ENCODE measurements at places on chromosomes 3 and 15.

DNA sequence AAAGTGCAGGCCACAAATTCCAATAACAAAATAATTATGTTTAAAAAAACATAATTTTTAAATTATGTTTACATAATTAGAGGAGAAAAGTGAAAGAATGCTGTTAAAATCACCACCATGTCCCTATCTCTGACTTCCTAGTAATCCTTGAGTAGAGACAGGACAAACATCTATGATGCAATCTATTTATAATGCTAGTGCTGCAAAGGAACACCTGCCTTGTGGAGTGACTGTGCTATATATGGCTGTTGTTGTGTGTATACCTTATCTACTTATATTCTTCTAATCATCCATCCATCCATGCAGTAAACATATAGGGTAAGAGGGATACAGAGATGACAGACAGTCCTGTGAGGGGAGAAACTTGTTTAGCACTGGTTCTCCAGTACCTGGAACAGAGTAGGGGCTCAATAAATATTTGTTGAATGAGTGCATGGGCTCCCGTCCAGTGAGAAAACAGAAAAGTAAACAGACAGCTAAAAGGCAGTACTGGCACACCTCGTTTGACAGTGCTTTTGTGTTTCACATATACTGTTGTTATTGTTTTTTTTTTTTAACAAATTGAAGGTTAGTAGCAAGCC is 229.3 kb upstream of the UBE2E1 start:
- DNase-seq, result no peak

- DNase-seq, result peak; percentile 67
Observed at GRCh38 chr3:15858547-15859506, 61.0 kb upstream of the ANKRD28 start.

- DNase-seq, result no peak
Observed at GRCh38 chr15:62969442-62970089, 73.0 kb upstream of the TPM1 start.

DNA sequence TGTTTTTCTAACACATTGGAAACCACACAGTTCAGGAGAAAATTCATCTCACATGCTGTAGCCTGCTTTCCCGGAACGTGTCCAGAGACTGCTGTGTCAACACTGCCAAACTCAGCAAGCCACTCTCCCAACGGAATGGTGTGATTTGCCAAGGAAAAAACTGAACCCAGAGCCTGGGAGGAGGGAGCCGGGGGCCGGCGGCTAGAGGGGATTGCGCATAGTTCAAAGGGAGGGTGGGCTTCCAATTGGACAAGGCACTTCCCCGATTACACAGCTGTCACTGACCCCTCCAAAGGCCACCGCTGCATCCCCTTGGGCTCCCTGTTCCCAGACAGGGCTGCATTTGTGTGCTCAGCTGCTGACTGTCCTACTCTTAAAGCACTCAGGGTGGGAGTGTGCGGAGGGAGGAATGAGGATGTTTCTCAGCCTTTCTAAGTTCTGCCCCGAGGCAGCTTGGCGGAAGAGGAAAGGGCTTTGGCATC is 256.2 kb downstream of the ZNF621 start:
- no peak for DNase-seq

GRCh38 chr15:73924171-73924921 is 1.9 kb upstream of the LOXL1 start:
- DNase-seq, result peak; percentile 62

- DNase-seq, result no peak
Observed at GRCh38 chr3:72782521-72782920, 65.7 kb downstream of the SHQ1 start.

- no peak for DNase-seq
Observed at GRCh38 chr3:126451511-126451910, 24.2 kb downstream of the ZXDC start.

DNA sequence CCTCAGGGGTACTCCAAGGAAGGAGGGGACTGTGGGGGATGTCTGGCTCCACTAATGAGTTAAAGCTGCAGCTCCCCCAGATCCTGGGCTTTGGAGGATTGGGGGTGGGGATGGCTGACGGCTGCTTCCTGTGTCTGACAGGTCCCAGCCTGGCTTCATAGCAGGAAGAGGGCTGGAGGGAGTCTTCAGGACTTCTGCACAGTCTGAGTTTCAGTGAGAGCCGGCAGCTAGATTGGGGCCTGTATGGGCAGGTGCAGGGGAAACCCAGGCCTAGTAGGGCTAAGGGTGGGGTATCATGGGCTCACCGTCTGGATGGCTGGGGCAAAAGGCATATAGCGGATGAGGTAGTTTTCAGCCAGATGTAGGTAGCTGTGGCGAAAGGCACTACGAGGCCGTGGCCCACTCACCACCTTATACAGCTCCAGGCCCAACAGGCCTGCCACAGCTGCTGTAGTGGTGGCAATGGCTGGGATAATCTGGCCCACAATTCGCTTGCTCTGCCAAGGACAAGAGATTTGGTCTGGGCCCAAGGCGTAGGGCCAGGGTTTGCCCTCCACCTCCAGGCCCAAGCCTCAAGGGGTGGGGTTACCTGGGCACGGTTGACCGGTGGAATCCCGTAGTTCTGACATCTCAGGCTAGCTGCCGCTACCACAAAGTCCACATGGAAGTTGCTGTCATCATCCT is 4.5 kb downstream of the INKA1 start:
- no peak for DNase-seq

DNA sequence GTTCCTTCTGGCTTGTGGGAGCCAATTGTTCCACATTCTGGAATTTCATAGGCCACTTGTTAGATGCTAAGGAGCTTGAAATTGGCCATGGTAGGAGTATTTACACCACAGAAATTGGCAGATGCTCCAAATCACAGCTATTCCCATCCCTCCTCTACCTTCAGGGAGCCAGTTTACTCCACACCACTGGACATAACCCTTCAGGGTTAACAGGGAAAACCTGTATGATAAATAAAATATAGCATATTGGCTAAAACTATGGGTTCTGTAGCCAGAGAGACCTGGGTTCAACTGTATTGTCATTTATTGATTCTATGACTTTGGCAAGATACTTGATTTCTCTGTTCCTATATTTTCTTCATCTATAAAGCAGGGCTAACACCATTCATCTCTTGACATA is 384.2 kb upstream of the PROK2 start:
- no peak for DNase-seq

- no peak for DNase-seq
Observed at GRCh38 chr15:87871731-87872320, 384.7 kb downstream of the NTRK3 start.

DNA sequence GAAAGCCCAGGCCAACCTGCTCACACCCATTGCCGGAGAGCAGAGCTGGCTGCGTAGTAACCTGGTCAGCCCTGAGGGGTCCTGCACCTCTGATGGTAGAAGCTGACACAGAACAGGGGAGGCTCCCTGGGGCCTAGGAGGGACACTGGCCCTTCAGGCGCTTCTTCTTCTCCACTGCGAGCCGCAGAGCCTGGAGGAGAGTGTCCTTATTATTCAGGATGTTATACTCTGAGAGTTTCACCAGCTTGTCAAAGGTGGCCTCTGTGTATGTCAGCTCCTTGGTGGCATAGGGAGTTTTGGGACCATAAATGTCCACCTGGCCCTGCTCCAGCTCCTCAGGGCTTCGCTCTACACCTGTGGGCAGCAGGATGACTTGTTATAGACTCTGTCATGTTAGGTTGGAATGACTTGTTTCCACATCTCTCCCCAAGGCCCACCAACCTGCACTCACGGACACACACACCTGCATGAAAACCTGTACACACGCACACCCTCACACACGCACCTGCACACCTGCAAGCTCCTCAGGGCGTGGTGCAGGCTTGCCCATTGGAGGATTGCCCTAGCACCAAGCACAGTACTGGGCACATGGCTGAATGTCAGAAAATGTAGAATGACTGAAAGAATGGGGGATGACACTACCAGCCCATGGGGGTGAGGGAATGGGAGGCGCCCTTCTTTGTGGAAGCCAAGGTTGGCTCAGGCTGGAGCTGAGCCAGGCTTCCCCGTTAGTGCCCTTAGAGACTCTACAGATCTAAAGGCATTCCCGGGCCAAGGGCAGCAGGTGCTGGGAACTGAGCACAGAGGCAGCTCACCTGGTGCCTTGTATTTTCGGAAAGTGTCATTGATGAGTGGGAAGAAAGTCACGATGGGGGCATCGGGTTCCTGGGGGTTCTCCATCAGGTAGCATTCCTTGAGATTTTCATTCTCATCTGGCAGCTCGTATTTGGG is 11.5 kb upstream of the EHD4 start:
- DNase-seq, result no peak

DNA sequence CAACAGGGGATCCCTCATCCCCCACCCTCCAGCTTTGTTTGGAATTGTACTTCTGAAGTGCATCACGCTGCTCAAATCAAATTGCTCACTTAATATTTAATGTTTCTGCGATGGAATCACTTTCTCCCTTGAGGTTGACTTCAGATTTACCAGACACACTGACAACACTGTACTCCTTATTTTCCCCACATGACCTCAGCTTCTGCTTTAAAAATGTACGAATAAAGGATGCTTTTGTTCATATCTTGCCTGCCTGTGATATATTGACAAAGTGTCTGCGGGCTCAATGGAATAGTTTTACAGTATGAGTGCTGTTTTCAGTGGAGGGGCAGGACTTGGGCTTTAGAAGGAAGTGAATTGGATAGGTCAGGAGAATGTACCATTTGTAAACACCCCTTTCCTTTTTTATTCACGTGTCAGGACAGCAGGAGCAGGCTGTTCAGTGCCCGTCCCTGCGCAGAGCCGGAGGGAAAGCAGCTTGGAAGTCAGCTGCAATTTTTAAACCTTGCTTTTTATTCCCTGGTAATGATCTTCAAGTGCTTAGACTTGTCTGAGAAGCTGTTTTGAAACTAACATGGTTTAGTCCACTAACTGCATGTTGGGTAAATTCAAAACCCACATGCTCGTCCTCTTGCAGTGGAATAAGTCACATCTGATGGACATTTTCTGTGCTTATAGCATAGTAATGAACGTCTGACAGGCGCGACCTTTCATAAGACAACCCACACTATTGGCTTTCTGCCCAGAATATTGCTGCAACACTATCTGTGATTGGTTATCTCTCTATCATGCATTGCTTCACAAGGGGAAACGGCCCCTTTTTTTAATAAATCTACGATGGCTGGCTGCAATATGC is 29.9 kb downstream of the MBNL1 start:
- DNase-seq, result peak; percentile 81

DNA sequence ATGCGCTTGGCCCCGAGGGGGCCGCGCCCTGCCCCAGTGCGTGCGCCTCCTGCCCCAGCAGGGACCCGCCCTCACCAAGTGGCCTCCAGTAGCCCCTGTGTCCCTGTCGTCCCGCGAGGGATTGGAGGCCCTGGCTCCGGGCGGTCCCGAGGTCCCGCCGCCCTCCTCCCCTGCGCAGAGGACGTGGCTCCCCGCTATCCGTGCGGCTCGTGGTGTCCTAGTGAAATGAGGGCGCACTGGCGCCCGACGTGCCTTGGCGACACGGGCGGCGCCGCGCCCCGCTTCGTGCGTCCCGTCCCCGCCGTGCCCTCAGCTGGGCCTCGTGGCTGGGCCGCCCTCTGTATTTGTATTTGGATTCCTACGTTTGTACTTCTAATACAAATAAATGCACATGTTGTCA is 557.5 kb downstream of the OCA2 start:
- DNase-seq, result no peak

DNA sequence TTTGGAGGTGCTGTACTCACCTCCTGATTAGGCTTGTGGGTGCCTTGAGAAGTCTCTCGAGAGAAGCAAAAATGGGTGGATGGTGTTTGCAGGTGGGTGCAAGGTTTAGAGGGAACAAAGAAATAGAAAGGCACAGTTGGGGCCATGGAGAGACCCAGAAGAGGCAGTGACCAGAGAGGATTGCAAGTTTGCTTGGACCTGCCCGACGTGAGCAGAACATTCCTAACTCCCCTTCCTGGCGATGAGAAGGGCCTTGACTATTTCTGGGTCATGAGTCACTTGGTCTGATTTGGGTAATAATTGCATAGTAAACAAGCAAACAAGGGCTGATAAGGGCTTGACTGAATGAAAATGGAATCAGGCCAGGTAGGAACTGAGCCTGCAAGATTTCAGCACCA is 7.0 kb upstream of the CTSH start:
- no peak for DNase-seq

DNA sequence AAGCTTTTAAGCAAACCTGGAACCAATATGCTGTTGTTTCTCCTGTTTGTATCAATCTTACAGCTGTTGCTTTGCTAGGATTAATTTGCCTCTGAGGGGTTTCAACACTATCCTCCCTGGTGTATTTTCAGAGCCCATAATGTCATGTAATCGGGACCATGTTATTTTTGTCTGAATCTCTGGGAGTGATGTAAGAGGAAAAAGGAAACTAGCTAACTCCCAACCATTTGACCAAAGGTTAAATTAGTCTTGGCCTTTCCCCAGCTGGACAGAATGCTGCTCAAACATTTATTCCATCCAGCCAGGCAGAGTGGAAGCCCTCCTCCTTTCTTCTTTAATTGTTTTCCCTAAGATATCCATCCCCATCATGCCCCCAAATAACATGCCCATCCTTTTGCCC is 142.2 kb downstream of the ALDH1A2 start:
- no peak for DNase-seq

GRCh38 chr3:159627229-159627628 is 361.4 kb upstream of the IL12A start:
- no peak for DNase-seq

DNA sequence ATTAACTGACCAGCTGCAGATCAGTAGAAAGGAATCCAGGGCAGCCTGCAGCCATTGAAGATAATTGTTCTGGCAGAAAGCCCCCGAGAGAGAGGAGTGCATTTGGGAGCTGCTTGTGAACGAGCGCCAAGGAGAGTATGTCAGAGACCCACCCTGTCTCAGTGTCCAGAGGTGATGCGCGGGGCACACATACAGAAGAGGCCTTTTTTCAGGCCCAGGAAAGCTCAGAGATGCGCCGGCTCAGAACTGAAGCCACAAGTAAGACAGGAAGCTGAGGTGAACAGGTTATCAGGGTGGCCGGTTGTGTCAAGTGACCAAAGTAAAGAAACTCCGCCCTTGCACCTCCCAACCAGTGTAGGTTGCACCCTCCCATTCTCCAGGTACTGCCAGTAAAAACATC is 59.8 kb upstream of the HEG1 start:
- no peak for DNase-seq

DNA sequence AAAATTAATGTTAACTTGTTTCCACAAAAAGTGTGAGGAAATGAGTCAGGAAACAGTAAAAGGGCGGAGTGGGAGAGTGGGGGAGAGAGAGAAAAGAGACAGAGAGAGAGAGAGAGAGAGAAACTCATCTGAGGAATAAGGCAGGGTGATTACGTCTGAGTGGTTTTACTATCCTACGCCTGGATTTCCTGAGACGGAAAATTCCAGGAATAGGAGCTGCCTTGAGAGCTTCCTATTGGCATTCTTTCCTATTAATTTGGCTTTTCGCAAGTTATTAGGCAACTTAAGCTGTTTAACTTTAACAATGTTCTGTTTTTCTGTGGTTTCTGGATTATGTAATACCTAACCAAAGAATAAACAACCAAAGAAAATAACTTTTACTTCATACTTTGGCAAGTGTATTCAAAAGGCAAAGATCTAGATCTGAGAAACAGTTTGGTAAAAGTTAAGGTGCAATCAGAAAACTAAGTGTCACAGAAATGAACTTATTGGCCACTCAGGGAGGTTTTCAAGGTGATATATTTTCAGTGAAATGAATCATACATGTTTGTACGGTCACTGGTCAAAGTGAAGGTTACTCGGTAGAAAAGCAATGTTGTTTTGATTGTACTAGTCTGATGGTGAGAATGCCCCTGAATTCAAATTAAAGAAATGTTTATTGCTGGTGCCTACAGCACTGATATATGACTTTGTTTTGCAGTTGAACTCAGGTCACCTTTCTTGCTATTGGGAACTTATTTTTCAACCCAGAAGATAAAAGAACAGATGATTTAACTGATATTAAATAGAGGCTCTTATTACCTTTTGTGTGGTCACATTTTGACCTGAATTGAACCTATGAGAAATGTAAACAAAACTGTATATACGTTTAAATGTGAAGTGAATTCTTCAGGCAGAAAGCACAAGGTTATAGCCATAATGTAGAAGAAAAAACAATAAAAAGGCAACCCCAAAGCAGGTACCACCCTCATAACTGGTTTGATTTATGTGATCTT is 39.9 kb upstream of the TNFSF10 start:
- peak; percentile 84 for DNase-seq
